ENCODE measurements at places on chromosomes 3 and 15.

DNA sequence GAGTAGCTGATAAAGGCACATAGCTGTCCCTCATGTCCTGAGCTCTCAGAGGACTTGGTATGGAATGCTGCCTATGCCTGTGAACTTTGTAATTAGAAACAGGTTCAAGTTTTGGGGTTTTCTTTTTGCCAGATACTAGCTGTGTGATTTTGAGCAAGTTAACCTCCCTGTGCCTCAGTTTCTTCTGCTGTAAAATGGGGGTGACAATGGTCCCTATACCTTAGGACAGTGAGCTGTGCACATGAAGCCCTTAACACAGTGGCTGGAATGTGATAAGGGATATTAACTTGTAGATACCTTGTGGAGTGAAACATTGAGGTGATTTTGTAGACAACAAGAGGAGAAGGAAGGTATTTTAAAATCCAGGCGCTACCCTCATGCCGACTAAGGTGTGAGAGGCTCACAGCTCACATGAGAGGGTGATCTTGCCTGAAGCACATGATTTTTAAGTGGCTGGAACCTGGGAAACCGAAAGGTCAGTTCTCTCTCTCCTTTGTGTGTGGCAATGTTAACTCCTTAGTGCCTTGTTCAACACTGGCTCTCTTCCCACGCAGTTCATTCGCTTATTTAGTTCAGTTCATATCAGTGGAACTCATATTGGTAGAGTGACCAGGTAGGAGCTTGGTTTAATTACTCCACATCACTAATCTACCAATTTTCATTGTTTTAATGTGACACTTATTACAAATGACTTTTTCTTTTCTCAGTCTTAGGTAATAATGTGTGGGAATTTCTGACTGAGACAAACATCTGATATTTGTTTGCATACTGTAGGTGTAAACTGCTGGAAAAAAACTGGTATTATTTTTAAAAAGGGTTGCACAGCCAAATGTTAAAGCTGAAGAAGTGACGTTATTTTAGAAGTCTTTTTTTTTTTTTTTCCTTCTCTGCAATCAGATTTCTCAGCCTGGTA lies 236.2 kb downstream of the ITPR1 start:
- DNase-seq: no peak

DNA sequence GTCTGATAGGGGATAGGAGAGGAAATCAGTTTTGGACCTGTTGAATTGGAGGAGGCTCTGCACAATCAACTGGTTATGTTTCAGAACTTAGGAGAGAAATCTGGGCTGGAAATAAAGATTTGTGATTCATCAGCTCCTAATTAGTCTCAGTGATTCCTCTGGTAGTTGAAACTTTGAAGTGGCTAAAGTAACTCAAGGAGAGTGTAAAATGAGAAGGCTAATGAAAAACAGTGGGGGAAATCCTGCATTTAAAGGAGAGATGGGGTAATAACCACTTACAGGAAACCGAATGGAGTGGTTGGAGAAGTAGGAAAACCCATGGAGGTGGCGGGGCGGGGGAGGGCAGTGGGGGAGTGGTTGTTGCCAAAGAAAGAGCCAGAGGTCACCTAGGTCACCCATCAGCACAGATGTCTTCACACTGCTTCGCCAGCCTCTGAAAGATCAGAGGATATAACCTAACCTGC lies 32.6 kb downstream of the MAP2K5 start:
- no peak for DNase-seq

GRCh38 chr3:48338635-48339034 lies 5.2 kb upstream of the SPINK8 start:
- DNase-seq: no peak

DNA sequence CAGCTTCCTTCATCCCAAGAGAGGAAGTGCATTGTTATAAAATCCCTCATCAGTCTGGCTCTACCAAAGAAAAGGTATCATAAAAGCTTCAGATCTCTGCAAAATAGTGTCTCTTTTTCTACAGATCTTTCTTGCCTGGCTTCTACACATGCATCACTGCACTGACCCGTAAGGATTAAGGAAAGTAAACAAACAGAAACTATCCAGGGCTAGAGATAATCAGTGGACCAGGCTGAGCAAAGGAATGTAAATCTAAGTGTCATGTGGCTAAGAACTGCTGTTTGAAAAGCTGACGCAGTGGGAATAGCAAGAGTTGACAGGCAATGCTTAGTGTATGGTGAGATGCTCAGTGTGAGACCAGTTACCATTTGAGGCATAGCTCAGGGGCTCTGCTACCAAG lies 339.7 kb downstream of the IL5RA start:
- DNase-seq: no peak

All from ELR (cell line).